Epithelial cell of esophagus (primary cell): ENCODE measurements at places on chromosomes 3 and 15.

DNA sequence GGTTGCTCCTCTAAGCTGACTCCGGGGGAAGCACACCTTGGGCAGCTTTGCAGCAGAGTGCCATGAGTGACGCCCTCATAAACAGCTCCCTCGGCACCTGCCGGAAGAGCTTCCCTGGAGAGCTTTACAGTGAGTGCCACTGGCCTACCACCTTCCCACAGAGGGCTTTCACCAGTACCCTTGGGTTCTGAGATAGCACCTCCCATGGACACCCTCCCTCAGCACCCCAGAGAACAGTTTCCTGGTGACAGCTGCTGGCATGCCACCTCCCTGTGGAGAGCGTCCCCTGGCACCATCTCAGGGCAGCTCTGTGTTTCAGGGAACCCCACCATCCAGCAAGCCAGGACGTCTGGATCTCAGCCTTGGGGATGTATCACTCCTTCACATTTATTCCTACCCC lies 49.1 kb downstream of the RUBCN start:
- DNase-seq: no peak

- no peak for DNase-seq
Measured at GRCh38 chr15:68561901-68562300, 16.9 kb upstream of the CORO2B start.

- DNase-seq: no peak
Measured at GRCh38 chr3:119989981-119990655, 104.1 kb downstream of the GSK3B start.

DNA sequence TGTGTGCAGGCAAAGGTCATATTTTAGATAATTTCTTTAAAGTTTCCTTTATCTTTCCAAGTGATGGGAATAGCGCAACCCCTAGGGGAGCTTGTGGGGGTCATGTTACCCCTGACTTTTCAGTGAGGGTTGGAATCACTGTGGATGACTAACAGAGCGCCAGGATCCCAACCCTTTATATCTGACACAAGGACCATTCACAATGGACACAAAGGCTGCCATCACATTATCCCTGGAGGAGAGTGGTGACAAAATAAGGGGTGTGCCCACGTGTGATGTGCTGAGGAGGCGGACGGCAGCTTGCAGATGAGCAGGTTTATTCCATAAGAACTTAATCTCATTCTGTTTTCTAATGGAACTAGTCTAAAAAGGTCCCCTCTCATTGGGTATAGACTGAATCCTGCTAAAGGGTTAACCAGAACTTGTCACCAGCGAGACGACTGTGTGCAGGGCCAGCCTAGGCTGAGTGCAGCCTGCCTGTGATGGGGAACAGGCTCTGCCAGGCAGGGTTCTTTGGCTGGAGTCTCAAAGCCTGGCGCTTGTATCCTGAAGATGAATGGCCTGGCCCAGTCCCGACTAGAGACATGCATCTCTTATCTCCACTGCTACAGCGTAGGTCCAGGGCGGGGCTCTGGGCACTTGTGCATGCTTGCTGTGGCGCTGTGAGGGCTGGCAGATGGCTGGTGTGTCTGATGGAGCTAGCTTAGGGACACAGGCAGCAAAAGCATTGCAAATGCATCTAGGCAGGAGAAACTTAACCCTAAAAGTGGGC lies 50.2 kb downstream of the CHDH start:
- peak; percentile 9 for DNase-seq

- DNase-seq: no peak
Measured at GRCh38 chr3:185760088-185760487, 64.8 kb downstream of the IGF2BP2 start.

DNA sequence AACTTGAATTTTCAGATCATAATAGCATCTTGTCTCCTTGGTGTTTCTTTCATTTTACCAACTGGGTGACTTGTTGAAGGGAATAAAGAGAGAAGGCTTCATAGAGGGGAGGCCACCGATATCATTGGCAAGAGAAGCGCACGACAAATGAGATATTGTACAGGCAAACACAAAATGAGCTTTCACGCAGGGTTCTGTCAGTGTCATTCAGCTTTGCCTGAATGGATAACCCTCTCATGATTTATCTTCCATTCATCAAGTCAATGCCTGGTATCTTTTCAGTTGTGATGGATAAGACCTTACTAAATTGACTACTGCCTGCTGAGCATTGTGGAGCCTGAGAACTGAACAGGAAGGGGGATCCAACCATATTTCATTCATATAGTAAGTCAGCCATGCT lies 188.6 kb upstream of the EPHA3 start:
- DNase-seq: no peak

- no peak for DNase-seq
Measured at GRCh38 chr15:54810031-54810430, 386.7 kb downstream of the RSL24D1 start.

- DNase-seq: peak; percentile 64
Measured at GRCh38 chr3:27125821-27126501, 243.2 kb downstream of the NEK10 start.

DNA sequence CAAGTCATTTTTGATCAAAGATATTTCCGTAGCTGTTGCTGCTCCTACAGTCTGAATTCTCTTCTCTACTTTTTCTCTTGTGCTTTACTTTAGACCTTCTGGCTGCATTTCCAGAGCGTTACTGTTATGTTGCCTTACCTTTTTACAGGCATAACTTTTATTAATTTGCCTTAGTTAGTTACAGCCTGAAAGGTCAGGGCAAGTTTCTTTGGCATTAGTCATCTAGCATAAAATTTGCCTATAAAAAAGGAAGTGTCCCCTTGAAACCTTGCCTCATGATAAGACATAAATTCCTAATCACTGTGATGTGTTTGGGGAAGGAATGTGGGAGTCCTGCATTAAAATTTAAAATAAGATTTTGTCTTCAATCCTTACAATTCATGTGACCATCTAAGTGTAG lies 618.5 kb downstream of the NR2F2 start:
- no peak for DNase-seq

DNA sequence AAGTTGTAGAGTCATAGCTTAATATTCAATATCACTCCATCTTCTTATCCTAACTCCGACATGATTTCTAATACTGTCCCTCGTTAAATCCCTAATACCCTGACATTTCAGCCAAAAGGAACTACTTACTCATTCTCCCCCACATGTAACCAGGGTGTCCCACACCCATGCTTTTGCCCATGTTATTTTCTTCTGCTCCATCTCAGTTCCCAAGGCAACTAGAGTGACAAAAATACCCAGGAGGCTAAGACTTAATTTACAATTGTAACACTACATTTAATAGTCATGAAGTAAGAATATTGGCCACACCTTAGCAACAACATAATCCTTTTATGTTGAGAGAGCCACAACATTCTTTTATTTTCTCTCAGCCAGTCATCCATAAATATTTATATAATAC lies 248.5 kb upstream of the TGFBR2 start:
- DNase-seq: peak; percentile 56

DNA sequence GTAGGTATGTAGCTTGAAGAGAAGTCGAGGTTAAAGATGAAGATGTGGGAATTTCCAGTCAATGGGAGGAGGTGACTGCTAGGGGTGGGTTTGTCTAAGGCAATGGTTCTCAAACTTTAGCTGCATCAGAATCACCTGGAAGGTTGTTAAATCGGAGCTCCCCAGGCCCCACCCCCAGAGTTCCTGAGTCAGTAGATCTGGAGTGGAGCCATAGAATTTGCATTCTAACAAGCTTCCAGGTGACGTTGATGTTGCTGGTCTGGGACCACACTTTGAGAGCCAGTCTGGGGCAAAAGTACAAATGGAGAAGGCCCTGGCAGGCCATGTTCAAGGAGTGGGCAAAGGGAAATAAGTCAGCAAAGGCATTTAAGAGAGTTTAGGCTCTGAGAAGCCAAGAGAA lies 69.1 kb downstream of the CMTM8 start:
- DNase-seq: peak; percentile 56

DNA sequence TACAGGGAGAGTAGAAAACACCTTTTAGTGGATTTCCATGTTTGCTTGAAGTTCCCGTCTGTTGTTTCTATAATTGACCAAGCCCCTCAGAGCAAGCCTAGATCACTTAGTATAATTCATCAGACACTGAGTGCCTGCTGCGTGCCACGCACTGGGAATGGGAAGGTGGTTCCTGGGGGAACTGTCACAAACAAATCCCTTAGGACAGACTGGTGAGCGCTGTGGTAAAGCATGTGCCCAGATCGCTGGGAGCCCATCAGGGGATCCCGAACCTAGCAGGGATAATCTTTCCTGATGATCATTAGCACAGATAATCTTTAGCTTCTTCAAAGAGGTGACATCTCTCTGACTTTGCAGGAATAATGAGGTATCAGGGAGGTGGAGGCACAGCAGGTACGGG lies 9.6 kb downstream of the MRPS11 start:
- no peak for DNase-seq

- no peak for DNase-seq
Measured at GRCh38 chr3:42773409-42773751, 327 bp upstream of the CCDC13 start.

- no peak for DNase-seq
Measured at GRCh38 chr3:39190281-39191025, 1.9 kb downstream of the XIRP1 start.

DNA sequence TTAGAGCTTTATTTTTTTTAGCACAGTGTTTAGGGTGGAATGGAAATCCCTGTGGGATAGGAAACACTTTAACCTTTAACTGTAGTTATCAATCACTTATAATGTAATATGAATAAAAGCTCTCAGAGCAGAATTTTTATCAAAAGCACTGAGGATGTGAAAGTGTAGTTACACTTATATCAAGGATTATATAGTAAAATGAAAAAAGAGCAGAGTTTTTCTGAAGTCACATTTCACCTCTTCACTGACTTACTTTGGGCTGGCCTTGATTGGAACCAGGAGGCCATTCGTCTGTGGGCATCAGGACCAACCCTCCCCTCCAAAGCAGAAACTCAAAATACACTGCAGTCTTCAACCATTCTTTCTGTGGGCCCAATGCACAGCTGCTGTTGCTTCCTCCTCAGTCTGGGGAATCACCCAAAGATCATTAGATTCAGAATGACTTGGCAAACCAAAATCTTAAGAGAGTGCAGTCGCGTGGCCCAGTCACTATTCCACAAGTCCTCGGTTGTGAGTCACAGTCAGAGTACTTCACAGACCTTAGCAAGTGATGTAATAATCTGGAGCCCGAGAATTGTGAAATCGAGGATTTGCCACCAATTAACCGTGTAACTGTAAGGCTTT lies 132.6 kb upstream of the COL8A1 start:
- DNase-seq: peak; percentile 38

DNA sequence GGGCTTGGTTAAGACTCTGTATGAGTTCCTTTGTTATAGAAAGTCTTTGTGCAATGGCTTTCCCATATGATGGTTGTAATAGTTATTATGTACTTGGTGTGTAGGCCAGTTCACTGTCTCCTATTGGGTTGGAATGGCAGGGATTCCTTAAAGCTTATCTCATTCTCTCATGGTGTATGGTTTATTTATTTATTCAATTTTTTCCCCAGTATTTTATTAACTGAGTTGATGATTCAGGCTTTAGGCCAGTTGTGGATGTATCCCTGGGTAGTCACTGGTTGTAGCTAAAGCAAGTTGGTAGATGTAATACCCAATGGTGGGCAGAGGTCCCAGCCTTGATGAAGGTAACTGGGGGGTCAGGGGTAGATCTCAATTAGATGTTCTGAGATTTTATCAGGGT lies 349.4 kb downstream of the DOCK3 start:
- no peak for DNase-seq

- no peak for DNase-seq
Measured at GRCh38 chr3:186042036-186042435, 66.9 kb downstream of the ETV5 start.

GRCh38 chr3:147615035-147615434 lies 205.9 kb downstream of the ZIC1 start:
- DNase-seq: no peak

DNA sequence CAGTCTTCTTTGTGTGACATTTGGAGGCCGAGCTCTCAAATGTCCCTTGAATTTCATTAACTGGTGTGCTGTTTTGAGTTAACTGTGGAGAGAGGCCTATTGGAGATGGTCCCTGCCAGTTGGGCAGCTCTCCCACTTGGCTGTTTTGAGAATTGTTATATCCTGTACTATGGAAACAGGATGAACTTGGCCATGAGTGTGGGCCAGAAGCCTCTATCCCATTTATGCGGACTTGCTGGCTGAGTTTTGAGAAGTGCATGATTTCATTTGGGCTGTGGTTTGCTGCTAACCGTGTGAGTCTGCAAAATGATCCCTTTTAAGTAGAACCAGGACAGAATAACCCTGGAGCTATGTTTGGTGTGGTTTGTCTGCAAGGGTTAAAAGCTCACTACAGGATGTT lies 366.0 kb downstream of the PTPRG start:
- DNase-seq: peak; percentile 14

DNA sequence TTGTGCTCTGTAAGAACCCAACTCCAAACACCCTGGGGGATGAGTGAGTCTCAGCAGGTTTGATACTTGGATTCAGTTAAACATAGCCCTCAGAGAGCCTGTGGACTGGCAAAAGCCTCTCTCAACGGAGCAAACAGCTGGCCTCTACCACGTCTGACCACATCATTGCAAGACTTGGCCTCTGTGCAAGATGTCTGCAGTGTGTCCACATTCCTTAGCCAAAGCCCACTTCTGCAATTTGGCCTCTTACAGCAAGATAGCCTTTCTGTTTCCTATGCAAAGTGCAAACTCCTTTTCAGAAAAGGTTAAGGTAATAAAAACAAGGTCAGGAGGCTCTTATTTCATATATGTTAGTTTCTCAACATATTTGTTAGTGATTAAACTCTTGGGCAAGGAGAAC lies 27.9 kb downstream of the FBN1 start:
- DNase-seq: no peak

DNA sequence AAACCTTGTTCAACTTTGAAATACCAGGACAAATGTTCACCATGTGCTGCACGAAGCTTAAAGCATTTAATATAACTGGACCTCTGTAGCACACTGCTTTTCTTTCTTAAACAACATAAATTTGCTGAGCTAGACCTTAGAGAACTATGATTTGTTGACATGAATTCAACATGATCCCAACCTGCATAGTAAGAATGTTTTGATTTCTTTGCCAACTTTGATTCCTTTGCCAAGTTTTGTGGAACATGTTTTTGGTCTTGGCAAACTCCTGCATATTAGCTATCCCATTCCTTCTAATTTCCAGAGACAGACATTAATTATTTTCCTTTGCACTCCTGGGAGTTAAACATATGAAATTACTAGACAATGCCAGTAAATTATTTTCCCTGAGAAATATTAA lies 197.2 kb upstream of the RBMS3 start:
- no peak for DNase-seq

- DNase-seq: peak; percentile 63
Measured at GRCh38 chr3:94004301-94004910, 24.0 kb downstream of the STX19 start.

DNA sequence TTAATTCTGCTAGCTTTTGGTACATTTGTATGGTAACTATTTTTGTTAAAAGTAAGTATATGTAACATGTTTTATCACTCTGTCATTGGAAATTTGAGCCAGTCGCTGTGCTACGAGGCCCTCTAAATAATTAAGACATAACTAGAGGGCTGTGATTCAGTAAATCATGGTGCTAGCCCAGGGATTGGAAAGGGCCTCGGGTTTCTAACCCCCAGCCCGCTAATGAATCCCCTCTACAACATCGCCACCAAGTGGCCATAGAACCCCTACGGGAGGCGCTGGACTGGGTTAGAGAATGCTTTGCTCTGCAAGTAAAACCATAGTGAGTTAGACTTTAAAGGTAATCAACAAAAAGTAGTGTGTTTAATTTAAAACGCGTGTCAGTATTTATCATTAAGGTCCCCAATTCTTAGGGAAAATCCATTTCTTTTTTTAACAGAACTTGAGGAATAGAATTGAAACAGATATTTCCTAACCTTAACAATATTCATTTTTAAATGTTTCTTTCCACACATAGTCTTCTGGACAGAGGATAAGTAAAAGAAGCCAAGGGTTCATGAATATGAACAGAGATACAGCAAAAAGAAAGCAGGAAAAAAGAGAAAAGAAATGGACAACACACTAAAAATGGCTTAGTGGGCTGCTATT lies 744.7 kb downstream of the EPHA3 start:
- peak; percentile 43 for DNase-seq
